Glutamatergic neuron (in vitro differentiated cells): ENCODE measurements at places on chromosomes 2 and 18. TPM values are rescaled to one million over a fixed set of nuclear protein-coding genes. Genes with fewer than 3 reads are reported as not detected.
A peak's percentile ranks its signal among the peaks of the same experiment; 100 is the strongest.

The ANKRD30BL gene
- total RNA-seq, result 0.29 TPM

The SIGLEC15 gene
- not detected for total RNA-seq

The PRSS56 gene
- not detected for total RNA-seq

The FAM161A gene
- 13.4 TPM for total RNA-seq

The ARHGAP15 gene
- not detected for total RNA-seq

The ANKRD12 gene
- 41.6 TPM for total RNA-seq

The MSH2 gene
- 27.9 TPM for total RNA-seq

The PHOSPHO2 gene
- total RNA-seq, result 9.6 TPM

The ERFE gene
- 12.2 TPM for total RNA-seq

The TTC32 gene
- 15.3 TPM for total RNA-seq

The SAG gene
- not detected for total RNA-seq

The LIPG gene
- 10.2 TPM for total RNA-seq

The DNER gene
- 36.0 TPM for total RNA-seq

- no peak for DNase-seq
- no peak overlapping the region for H3K4me3 ChIP-seq
- peaks cover 3% of the 10 kb centered on the region for H3K4me1 ChIP-seq
- no peaks in the 10 kb centered on the region for H3K36me3 ChIP-seq
These were observed 77.5 kb upstream of the MYL1 start for GRCh38 chr2:210392469-210392881.

DNA sequence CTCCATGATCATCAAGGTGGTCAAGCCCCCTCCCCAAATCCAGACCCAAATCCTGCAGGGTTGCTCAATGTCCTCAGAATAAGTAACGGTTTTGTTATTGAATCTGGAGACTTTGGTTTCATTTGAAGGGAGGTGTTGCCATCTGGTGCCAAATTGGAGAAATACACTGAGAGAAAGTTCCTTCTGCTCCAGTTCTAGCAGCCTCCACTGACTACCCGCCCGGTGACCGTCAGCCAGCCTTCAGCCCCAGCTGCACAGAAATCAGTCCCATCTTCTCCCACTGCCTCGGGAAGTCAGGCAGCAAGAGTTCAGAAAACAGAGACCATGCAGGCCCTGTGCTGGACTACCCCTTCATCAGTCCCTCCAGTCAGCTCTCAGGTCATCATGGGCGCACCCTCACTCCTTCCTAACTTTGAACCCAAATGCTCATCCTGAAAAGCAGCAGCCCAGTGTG lies 38.7 kb downstream of the PKDCC start:
- peaks cover 10% of the 10 kb centered on the region for H3K4me1 ChIP-seq
- H3K4me3 ChIP-seq, result no peak overlapping the region
- H3K27ac ChIP-seq, result peak overlapping the region; percentile 62

DNA sequence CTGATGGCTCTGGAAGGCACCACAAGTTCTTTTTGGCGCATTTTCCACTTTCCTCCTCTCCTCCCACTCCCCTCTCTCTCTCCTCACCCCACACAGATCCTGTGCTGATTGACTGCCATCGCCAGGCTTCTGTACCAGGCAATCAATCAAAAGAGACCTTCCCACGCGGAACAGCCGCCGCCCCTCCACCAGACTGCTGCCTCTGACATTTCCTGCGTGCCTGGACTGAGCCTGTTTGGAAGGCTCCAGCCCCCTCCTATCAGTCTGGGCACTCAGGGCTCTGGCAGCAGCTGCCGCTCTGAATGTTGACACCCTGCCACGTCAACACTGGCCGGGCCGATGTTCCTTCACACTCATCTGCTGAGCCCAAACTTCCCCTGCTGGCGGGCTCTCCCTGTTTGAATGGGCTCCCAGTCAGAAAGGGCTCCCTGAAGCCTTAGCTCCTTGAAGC lies 467.7 kb downstream of the EPHA4 start:
- H3K36me3 ChIP-seq, result no peaks in the 10 kb centered on the region
- H3K4me3 ChIP-seq, result no peak overlapping the region
- peaks cover 6% of the 10 kb centered on the region for H3K4me1 ChIP-seq
- peak; percentile 17 for DNase-seq
- peaks cover 3% of the 10 kb centered on the region for H3K27me3 ChIP-seq

DNA sequence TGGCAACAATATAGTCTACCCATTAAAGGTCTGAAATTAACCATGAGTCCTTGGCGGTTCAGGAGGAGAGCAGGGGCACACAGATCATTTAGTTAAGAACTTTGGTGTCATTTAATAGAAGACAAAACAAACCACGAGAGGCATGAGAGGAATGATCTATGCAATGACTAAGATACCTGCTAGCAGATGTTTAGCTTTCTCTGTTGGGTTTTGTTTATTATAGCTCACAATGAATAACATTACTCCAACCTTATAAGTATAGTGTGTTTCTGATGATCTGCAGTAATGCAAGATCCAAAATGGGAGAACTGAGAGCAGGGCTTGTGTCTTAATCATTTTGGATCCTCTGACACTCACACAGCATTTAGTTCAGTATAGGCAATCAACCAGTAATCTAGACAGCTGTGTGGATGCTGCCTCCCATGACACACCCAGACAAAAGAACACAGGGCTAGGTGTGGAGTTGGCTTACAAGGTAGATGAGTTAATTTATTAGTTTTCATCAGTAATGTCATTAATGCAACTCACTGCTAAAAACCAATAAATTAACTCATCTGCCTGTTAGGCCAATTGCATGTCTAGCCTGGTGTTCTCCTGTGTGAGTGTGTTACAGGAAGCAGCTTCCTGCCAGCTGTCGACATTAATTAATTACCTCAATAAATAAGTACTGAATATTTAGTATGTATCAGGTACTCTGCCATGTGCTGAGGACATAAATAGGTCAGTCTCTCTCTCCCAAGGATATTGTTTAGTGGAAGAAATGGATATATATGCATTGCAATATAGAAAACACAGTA lies 92.3 kb downstream of the CLIP4 start:
- DNase-seq, result no peak
- peaks cover 2% of the 10 kb centered on the region for H3K27me3 ChIP-seq
- peaks cover 2% of the 10 kb centered on the region for H3K4me1 ChIP-seq
- no peak overlapping the region for H3K4me3 ChIP-seq

DNA sequence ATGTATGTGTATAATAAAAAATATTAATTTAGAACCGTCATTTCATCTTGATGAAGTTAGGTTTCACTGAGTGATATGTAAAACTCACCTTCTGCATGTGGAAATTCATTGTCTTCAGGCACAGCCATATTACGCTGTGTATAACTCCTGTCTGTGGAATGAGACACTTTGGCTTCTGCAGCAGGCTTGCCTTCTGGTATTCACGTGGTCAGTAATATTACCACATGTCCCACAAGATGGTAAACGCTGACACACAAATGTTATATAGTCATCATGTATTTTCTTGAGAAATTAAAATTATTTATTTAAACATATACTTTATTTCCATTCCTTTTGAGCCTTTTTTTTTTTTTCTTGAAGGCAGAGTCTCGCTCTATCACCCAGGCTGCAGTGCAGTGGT lies 25.1 kb upstream of the AAK1 start:
- H3K36me3 ChIP-seq, result peaks cover 5% of the 10 kb centered on the region
- DNase-seq, result no peak
- no peak overlapping the region for H3K4me3 ChIP-seq
- no peaks in the 10 kb centered on the region for H3K27me3 ChIP-seq
- no peak overlapping the region for H3K27ac ChIP-seq

GRCh38 chr18:35444636-35445035 lies 53.1 kb downstream of the INO80C start:
- H3K36me3 ChIP-seq, result no peaks in the 10 kb centered on the region
- H3K27me3 ChIP-seq, result no peaks in the 10 kb centered on the region
- no peak overlapping the region for H3K4me3 ChIP-seq
- DNase-seq, result no peak

DNA sequence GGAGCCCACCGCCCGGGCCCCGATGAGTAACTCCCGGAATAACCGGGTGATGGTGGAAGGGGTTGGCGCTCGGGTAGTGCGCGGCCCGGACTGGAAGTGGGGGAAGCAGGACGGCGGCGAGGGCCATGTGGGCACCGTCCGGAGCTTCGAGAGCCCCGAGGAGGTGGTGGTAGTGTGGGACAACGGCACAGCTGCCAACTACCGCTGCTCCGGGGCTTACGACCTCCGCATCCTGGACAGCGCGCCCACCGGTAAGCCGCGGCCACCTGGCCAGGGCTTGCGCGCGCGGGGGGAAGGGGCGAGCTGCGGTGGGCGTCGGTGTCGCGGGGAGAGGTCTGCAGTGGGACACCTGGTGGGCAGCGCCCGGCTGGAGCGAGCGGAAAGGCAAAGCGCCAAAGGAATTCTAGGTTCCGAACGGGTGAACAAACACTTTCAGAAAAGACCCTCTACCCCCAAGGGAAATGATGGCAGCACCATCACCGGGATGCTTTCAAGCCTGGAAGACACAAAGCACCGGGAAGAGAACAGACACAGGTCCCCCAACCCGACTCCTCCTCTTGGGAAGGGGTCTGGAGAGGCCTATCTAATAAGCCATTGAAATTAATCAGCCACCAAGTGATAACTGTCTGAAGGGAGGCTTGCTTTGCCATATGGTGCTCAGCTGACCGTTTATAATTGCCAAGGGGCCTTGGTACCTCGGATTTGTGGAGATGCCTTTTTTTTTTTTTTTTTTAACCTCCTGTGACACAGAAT lies 1.1 kb downstream of the MIB1 start:
- H3K27ac ChIP-seq, result peak overlapping the region; percentile 98
- H3K36me3 ChIP-seq, result peaks cover 3% of the 10 kb centered on the region
- peak overlapping the region; percentile 89 for H3K4me3 ChIP-seq

DNA sequence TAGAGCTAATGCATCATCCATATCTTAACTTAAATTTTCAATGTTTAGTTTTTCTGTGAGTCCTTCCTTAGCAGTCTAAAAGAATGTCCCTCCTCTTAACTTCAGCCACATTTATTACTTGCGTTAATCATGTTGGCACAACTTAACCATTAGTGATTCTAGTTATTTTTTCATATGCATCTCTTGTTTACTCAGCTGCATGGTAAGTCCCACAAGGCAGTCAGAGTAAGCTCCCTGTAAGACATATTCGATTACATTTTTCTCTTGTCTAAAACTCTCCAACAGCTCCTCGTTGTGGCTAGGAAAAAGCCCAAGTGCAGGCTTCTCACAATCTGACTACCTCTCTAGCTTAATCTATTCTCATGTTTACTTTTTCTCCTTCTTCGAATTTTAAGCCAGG lies 2045.3 kb upstream of the PIK3C3 start:
- no peak overlapping the region for H3K27ac ChIP-seq
- H3K4me3 ChIP-seq, result no peak overlapping the region
- no peak for DNase-seq
- no peaks in the 10 kb centered on the region for H3K27me3 ChIP-seq
- no peaks in the 10 kb centered on the region for H3K4me1 ChIP-seq

GRCh38 chr2:105782646-105783045 lies 37.9 kb downstream of the NCK2 start:
- H3K27ac ChIP-seq, result no peak overlapping the region
- DNase-seq, result no peak
- H3K4me1 ChIP-seq, result peaks cover 35% of the 10 kb centered on the region
- H3K27me3 ChIP-seq, result peaks cover 3% of the 10 kb centered on the region
- H3K4me3 ChIP-seq, result no peak overlapping the region

DNA sequence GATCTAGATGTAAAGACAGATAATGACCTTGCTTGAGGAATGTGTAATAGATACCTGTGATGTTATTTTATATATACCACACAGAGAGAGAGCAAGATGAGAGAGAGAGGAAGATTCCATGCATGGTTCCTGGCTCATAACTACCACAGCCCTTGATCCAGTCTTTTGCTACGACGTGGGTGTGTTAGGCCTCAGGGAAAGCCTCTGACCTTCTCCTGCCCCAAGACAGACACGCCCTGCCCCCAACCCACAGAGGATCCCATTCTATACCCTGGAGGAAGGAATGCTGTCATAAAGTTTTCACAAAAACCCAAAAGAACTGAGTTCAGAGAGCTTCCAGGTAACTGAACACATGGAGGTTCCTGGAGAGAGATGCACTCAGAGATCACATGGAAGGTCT lies 193.1 kb downstream of the ZEB2 start:
- no peak overlapping the region for H3K4me3 ChIP-seq
- no peak for DNase-seq
- peaks cover 11% of the 10 kb centered on the region for H3K4me1 ChIP-seq
- no peak overlapping the region for H3K27ac ChIP-seq
- H3K27me3 ChIP-seq, result peaks cover 2% of the 10 kb centered on the region

DNA sequence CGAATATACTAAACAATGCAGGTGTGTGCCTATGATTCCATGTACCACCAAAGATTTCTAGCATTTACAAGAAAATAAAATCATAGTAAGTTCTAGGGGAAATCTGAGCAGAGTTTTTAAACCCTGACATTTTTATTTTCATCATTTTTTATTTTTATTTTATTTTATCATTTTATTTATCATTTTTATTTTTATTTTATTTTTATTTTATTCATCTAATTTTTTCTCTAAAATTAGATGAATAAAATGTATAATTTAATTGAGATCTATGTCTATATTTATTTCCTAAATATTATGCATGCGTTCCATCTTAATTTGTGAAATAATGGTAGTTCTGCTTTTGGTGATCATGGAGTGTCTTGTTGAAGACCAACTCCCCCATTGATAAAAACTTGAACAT lies 257.6 kb upstream of the DOK6 start:
- H3K27ac ChIP-seq, result no peak overlapping the region
- H3K4me3 ChIP-seq, result no peak overlapping the region
- H3K4me1 ChIP-seq, result peaks cover 5% of the 10 kb centered on the region
- DNase-seq, result no peak

DNA sequence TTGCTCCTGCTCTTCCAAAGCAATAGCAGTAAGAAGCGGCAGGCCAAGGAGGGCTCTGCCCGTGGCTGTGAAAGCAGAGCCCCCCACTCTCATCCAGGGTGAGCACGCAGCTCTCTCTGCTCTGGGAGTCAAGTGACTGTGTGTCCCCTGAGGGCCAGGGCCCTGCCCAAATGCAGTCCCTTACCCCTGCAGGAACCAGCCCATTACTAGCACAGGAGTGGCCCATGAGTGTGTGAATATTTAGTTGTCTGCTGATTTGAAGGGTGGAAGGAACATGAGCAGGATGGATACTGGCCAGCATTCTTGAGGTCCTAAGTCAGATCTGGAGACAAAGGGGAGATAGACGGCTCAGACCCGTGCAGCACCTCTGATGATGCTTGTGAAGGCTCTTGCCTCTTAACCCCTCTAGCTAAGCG lies 69.7 kb upstream of the FOSL2 start:
- H3K36me3 ChIP-seq, result no peaks in the 10 kb centered on the region
- H3K4me3 ChIP-seq, result no peak overlapping the region
- no peak overlapping the region for H3K27ac ChIP-seq

- H3K4me3 ChIP-seq, result no peak overlapping the region
- H3K4me1 ChIP-seq, result no peaks in the 10 kb centered on the region
- H3K27me3 ChIP-seq, result no peaks in the 10 kb centered on the region
These were observed 143.4 kb downstream of the TMEM17 start for GRCh38 chr2:62362561-62362960.

DNA sequence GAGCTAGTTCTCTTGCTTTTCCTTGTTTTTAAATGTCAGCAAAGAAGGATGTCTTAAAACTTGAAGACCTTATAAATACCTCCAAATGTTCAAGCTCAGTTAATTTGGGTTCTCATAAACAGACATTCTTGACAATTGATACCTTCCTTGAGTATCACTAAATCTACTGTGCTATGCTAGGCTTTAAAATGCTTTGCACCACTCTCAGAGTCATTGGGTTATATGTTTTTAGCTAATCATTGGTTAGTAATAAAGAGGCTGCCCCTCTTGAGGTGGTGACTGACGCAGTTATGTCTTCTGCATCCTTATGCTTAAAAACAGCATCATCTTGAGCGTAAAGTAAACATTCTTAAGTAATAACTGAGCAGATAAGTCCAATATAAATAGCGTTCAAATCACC lies 276.0 kb downstream of the AGPS start:
- H3K36me3 ChIP-seq, result no peaks in the 10 kb centered on the region
- DNase-seq, result no peak
- no peaks in the 10 kb centered on the region for H3K27me3 ChIP-seq
- no peak overlapping the region for H3K27ac ChIP-seq
- no peak overlapping the region for H3K4me3 ChIP-seq
- peaks cover 13% of the 10 kb centered on the region for H3K4me1 ChIP-seq
